Nucleus accumbens (tissue), 56 donors: ENCODE measurements at places on chromosomes 4 and X.
A peak's percentile ranks its signal among the peaks of the same experiment; 100 is the strongest.

GRCh38 chrX:9953396-9953795 is 13.8 kb upstream of the CLDN34 start:
- no peak for DNase-seq

DNA sequence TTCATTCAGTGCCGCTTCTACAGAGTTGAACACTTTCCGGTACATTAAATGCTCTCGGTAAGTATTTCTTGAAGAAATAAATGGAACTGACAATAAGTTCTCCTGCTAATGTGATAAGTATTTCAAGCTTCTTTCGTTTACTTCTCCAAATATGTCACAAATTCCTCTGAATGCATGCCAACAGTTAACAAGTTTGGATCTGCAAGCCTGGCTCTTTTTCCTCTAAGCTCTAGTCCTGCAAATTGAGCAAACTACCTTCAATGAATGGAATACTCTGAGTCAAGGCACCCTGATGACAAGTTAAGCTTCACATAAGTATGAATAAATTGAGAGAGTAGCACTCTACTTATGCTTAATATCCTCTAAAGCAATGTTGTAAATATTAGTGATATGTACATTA is 403.6 kb downstream of the PDGFC start:
- no peak for DNase-seq

DNA sequence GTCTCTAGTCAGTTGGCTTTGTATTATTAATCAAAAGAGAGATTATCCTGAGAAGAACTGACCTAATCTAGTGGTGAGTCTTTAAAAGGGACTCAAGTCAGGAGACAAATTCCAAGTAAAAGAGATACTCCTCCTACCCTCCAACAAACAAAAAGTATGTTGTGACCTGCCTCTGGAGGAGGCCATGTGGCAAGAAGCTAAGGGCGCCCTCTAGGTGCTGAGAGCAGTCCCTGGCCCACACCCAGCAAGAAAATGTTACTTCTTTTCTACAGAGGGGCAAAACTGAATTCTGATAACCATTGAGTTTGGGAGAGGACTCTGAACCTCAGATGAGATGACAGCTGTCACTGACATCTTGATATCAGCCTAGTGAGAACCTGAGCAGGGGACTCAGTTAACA is 953.6 kb upstream of the AGA start:
- DNase-seq: no peak

DNA sequence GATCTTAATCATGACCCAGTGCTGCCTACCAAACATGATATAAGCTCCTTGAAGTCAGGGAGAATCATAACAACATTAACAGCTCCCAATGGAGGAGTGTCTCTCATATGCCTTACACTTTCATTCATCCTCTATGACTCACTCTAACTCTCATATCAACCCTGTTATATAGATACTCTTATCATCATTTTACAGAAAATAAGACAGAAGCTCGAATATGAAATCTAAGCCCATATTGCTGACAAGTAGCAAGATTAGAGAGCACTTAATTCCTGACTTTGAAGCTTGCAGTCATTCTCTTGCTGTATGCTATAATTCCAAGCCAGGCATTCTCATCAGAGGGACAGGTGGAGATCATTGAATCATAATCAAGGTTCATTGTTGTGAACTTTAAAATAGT is 476.7 kb upstream of the ATOH1 start:
- no peak for DNase-seq

GRCh38 chr4:140790765-140791164 is 34.6 kb upstream of the TBC1D9 start:
- DNase-seq: no peak

- no peak for DNase-seq
Observed at GRCh38 chr4:152803541-152803940, 23.8 kb downstream of the ARFIP1 start.

- DNase-seq: no peak
Observed at GRCh38 chr4:184423003-184423686, 51.2 kb downstream of the IRF2 start.

DNA sequence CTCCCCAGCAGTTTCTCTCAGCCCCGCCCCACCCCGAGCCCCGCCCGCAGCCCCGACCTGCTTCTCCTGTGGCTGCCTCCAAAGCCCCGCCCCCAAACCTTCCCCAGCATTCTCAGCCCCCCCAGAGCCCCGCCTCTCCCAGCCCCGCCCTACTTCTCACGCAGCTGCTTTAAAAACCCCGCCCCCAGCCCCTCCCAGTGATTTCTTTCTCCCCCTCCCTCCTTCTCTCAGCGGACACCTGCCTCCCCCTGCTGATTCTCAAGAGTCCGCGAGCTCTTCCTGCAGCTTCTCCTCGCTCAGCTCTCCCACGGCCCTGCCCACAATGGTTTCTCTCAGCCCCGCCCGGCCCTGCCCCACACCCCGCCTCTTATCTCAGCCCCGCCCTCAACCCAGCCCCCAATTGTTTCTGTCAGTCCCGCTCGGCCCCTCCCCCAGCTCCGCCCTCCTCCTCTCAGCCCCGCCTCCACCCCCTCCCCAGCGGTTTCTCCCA is 636 bp upstream of the EOLA1 start:
- peak; percentile 79 for DNase-seq

GRCh38 chr4:77651820-77652219 is 46.2 kb downstream of the CXCL13 start:
- no peak for DNase-seq

GRCh38 chr4:127732623-127733328 is 2.6 kb downstream of the SLC25A31 start:
- no peak for DNase-seq

DNA sequence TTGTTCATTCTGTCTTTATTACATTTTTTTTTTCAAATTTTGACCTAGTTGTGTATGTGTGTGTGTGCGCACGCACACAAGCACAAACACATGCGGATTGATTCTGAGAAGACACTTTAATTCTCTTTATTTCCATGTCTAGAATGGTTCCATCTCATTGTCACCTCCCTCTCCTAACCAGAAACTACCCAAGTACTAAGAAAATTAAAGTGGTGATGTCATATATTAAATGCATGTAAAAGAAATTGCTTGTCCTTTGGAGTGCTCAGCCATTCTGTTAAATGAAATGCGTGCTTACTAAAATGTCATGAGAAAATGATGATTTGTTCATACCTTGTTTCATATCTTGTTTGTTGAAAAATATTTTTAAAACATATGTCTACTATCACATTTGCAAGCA is 1297.0 kb upstream of the TENM3 start:
- no peak for DNase-seq

DNA sequence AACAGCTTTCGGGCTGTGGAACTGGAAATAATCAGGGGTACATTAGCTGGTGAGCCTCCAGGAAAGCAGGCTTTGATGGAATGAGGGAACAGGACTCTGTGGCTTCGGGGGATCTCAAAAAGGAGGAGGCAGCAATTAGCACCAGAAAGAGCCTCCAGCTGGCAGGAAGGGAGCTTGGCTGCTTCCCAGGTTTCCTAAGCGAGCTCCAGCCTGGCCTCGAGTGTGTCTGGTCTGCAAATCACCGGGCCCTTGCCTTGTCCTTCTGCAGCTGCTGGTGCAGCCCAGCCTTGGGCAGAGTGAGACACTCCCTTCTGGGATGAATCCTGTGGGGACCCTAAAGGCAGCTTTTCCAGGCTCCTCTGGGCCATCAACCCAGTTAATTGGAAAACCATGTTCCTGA is 10.7 kb upstream of the PDHA1 start:
- DNase-seq: no peak

GRCh38 chr4:156749426-156750403 is 221.9 kb downstream of the PDGFC start:
- no peak for DNase-seq

DNA sequence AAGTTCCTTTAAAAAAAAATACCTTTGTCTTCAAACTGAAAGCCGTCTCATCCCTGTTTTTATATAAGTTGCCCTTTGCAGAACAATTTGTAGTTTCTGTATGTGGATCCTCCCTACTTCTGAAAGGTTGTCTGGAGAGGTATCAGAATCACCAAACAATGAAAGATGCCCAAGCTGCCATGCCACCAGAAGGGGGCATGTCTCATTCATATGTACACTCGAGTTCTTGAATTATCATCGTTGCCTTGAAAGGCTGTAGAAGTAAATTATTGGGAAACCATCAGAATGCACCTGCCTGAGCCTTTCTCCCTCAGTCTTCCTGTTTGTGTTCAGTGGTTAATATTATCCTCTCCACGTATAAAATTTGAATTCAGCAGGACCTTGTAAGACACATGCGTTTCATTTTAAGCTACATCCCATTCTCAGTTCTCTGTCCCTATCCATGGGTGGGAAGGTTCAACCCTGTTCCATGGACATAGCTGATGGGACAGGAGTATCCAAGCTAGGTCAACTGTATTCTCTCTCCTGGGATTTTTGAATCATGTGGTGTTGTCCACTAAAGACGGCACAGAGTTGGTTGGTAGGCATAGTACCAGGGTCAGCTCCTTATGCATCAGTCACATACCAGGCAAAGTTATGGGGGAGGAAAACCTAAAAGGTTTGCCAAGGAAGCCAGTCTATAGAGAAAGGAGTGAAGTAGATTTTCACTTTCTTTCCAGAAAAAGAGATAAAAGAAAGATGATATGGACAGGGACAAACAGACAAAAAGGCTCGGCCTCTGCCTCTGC is 24.0 kb downstream of the GALNT7 start:
- no peak for DNase-seq
